ENCODE measurements at places on chromosomes 16 and 17.

DNA sequence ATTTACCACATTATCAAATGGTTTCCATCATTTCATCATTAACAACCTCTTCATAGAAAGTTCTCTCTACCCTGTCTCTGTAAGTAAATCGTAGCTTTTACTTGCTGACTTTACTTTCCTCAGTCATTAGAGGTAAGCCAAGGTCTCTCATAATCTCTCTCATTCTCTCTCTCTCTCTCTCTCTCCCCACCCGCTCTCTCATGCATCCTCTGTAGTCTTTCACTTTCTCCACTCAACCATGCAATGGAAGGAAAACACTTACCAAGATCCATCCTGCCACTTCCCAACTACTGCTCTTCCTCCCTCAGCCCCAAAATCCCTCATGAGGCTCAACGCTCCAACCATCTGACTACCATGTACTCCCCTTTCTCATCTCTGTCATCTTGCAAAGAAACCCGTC, 6.1 kb downstream of the CEP112 start:
- no peak for DNase-seq

- no peak for DNase-seq
Measured at GRCh38 chr17:77613627-77614026, 344.9 kb upstream of the TNRC6C start.

DNA sequence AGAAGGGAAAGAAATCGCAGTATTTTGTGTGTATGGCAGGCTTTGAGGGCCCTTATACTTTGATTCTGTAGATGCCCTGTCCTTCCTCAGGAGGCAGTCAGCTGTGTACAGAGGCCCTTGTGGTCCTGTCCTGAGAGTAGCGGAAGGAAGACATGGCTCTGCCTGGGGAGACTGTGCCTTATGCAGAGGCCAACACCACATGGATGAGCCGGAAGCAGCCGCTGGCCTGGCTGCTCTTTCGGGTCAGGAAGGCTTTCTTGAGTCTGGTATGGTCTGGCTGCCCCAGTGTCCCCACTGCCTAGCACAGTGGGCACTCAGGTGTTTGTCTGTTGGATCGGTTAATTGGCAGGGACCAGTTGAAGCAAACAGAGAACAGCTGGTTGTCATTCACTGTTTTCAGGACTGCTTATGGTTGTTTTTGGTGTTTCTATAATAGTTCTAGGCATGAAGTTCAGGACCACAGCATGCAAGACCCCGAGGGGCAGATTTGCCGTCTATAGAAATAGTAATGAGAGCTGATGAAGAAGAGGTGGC, 12.4 kb downstream of the USP10 start:
- DNase-seq, result no peak

DNA sequence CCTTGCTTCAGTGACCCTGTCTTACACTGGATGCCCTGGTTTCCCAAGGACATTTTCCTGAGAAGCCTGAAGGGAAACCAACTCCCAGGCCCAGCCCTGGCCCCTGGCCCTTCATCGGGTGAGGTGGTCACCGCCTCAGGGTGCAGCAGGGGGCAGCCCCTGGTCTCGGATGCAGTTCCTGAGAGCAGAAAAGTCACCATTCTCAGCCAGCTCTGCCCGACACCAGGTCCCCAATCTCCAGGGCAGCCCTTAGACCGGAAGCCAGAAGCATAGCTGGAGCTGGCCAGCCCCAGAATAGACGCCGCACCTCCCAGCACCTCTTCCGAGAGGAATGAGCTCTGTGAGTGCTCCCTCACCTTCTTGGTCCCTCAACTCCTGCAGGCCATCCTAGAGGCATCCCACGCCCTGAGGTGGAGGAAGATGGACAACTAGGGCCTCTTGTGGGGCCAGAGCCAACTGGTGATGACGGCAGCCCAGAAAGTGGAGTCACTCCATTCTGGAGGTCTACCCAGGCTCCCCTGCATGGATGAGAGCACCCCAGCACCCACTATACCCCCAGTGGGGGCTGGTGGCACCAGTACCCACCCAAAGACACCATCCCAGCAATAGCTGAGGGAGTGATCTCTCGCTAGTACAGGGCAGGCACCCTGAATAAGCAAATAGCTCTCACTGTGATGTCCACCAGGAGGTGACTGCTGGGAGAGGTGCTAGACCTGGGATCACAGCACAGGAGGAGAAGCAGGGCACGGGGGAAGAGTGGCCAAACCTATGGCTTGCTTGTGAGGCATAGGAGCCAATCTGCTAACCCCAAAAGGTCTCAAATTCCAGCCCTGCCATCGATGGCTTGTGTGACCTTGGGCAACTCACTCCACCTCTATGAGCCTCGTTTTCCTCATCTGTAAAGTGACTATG, 56.2 kb downstream of the TK2 start:
- DNase-seq, result no peak

DNA sequence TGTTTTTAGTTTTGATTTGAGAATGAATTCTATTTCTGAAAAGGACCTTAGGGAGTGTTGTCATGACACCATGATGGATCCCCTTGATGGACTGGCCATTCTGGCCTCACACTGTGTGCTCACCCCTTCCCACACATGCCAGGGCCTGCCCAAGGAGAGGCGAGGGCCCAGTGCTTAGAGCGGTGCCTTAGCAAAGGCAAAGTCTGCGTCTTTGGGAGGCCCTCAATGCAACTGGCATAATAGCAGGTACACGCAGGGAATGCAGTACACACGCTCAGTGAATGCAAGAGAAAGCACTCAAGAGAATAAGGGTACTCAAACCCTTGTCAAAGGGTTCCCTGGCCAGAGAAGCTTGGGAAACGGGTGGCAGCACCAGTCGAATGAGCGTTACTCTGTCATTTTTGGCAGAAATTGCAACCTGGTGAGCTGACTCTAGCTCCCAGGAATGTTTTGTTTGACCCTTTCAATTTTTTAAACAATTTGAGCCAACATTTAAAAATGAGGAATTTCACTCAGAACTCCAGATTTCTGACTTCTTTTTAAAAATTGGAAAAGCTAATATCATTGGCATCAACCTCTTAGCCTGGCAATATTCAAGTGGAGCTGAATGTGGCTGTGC, 32.1 kb downstream of the NKD1 start:
- DNase-seq, result no peak

GRCh38 chr17:8393470-8394231, 4.0 kb downstream of the RNF222 start:
- no peak for DNase-seq

- no peak for DNase-seq
Measured at GRCh38 chr16:63185235-63185780, 1149.1 kb upstream of the CDH8 start.

DNA sequence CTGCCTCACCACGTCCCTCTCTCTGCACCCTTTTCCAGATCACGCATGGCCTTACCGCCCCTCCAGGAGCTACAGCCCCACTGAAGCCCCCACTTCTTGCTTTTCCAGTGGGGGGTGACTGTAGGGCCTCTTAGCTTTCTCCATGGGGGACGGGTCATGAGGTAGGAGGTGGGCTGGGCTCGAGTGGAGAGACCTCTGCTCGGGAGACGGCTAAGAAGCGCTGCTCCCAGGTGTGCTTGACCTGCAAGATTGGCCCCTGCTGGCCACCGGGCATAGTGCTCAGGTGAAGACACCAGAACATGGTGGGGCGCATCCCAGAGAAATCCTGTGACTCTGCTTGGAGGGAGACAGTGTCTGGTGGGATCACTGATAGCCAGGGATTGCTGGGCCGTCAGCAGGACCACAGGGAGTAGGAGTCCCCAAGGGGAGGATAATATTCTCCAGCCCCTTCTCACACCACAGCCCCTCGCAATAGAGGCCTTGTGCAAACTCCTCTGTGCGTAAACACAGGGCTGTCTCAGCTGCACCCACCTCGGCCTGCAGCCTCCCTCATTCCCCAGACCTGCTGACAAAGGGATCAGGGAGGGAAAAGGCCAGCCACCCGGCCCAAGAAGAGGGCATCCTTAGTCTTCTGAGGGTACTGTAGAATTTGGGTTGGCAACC, 8.9 kb upstream of the GALK1 start:
- no peak for DNase-seq

- no peak for DNase-seq
Measured at GRCh38 chr17:6101706-6102105, 31.5 kb downstream of the WSCD1 start.

- DNase-seq, result no peak
Measured at GRCh38 chr17:57415751-57416207, 159.5 kb downstream of the MSI2 start.

DNA sequence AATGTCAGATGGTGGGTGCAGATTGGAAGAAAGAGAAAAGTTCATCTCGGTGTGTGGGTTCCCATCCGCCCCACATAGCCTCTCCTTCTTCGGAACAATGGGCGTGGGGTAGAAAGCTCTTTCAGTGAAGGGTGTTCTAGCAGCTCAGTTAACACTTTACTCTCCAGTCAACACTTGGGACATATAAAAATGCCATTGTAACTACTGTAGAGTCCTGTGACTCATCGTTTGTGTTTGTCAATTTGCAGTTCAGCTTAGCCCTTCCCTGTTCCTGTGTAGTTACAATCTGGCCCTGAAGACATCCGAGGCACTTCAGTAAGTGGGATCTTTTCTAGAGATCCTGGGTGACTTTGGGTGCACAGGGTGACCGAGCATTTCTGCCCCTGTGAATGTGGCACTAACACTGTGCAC, 11.5 kb upstream of the CLEC18C start:
- no peak for DNase-seq

DNA sequence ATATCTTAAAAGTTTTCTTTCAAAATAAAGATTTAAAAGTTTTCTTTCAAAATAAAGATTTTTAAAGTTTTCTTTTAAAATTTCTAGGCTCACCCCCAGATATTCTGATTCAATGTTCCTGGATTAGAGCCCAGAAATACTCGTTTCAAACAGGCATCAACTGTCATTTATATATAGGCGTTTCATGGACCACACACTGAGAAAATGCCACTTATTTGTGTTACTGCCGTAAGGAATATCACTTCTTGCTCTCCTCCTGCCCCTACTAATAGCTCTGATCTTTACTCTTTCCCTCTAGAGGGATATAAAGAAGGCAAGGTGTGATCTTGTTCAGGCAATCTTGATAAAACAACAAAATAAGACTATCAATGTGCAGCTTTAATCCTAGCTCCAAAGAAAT, 1324.1 kb downstream of the CDH8 start:
- DNase-seq, result no peak

GRCh38 chr17:78944956-78945355, 19.8 kb upstream of the TIMP2 start:
- DNase-seq, result no peak

DNA sequence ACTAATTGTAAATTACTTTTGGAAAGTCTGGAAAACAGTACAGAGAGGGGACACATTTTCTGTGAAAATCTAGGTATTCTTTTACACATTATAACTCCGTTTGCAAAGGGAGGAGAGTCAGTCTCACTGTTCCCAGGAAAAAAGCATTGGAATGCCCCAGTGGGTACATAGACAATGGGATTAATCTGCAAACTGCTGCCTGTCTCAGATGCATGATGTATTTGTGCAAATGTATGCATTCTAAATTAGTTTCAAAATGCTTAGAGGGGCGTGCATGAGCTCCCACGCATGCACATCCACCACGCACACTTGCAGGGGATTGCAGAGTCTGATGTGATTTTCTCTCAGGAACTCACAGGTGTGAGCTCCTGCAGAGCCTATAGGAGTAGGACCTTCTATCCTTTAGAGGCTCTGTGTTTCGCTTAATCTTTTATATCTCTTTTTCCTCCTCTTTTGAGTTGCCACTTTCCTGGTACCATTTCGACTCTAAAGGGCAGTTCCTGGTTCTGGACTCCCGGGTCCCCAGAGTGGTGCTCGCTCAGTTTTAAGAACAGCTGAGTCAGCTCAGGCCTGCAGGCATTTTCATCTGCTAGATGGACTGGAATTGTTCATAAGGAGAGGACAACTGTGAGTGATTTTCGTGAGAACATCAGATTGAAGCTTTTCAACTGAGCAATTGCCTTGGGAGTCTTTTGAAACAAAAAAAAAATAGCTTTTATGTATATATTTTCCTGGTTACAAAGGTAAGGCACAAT, 1.1 kb downstream of the BCO1 start:
- no peak for DNase-seq

GRCh38 chr16:81515281-81515680, 70.7 kb downstream of the CMIP start:
- no peak for DNase-seq

DNA sequence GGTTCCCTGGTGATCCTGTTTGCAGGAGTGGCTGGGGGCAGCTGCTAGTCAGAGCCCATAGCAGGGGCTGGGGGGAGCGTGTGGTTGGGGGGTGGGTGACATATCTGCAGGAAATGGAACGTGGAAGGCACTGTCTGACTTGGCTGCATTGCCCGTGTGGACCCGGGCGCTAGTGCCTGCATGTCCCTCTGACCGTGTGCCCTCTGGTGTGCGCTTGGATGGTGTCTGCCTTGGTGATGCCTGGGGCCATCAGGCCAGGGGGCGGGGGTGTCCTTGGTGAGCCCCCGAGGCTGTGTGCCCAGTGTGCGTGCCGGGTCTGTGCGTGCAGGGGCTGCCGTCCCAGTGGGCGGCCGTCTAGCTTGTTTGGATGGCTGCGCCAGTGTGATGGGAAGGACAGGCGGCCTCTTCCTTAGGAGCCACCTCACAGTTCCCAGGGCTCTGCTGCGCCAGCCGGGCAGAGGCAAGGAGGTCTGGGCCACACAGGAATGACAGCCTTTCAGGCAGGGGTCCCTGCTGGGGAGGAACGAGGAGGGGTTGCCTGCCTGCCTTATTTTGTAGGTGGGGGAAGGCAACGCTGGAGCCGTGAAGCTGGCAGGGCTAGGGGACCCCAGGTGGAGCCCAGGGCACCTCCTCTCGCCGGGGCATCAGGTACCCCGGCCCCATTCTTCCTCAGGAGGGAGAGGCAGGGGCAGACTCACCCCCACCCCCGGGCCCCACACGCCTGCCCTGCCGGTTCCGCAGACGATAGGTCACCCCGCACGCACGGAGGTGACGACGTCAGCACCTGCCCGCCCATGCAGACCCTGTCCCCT, 693 bp downstream of the NDRG4 start:
- no peak for DNase-seq

DNA sequence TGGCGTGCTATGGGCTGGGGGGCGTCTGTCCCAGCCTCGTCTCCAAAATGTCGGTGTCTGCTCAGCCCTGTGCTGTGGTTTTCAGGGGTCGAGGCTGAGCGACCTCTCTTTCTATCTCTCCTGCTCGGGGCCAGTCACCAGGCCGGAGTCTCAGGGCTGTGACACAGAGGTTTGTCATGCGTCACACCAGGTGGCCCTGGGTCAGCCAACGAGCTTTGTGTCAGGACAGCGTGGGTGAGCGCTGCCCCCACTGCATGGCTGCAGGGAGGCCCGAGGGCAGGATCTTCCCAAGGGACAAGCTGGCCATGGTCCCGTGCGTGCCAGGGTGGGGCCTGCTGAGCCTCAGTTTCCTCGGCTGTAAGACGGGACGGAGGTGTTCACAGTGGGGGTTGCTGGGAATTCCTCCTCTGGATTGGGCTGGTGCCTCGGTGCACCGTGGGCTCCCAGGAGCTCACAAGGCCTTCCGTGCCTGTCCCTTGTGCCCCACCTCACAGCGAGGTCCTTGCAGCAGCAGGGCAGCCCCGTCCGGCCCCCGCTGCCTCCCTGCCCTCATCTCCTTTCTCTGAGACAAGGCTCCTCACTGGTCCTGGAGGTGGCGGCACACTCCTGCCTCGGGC, 50.5 kb downstream of the CBFA2T3 start:
- no peak for DNase-seq

DNA sequence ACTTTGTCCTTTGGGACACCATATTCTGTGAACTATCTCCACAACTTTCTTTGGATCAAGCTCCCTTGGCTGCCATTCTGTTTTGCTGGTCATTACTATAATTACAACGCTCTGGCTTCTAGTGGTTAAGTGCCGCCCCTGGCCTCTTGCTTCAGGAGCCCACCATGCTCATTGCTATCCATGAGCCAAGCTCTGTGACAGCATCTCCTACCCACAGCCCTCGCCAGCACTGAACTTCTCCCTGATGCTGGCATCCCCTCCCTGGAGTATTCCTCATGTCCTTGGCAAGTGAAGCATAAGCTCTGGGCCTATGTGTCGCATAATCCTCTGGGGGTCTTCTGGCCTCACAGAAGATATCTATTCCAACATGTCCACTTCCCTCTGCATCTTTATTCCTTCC, 60.6 kb upstream of the DHX40 start:
- no peak for DNase-seq
